GM23338 (cell line): ENCODE measurements at places on chromosomes 5 and 9. TPM values are rescaled to one million over a fixed set of nuclear protein-coding genes. Genes with fewer than 3 reads are reported as not detected.

POU5F2 gene
- 0.76 and 1.2 TPM in 2 replicates for total RNA-seq

GABBR2 gene
- total RNA-seq, result 0.50 and 1.3 TPM in 2 replicates

GRCh38 chr5:176676361-176676824 lies 29.1 kb downstream of the TSPAN17 start:
- DNase-seq, result no peak

DNA sequence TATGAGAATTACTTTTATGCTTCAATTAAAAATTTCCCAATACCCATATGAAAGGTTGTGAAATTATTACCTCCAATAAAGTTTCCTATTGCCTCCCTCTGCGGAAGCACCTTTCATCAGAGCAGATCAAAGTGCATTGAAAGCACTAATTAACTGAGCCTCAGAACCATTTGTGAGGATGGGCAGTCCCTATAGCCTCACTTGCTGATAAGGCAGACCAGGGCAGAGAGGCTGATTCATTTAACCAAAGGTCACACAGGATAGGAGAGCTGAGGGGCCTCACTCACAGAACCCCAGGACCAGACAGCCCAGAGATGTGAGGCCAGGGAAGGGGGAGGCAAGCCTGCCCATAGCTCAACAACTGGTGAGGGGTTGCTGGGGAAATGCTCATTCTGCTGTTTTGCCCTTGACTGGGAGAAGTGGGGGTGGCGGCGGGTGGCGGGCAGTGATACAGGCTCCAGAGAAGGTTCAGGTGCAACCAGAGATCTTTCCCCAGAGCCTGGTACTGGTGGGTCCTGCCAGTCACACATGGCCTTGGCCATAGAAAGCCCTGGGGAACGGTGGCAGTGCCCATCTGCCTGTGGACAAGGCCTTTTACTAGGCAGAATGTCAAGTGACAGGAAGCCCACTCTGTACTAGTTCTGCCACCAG lies 57.9 kb downstream of the MACROH2A1 start:
- DNase-seq, result no peak

DNA sequence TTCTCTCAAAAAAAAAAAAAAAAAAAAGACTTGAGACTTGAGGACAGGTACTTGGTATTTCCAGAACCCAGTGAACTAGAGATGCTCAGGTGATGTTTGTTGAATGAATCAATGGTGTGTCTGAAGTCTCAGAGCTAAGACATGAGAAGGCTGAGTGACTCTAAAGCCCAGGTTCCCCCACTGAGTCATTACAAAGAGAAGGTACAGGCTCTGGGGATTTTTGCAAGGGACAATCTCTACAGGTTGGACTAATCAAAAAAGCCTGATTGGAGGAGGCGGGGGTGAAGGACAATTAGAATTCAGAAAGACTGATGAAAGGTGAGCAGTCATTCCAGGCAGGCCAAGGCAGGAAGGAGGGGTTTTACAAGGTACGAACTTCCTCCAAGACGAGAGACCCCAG lies 8.2 kb upstream of the FABP6 start:
- no peak for DNase-seq

DNA sequence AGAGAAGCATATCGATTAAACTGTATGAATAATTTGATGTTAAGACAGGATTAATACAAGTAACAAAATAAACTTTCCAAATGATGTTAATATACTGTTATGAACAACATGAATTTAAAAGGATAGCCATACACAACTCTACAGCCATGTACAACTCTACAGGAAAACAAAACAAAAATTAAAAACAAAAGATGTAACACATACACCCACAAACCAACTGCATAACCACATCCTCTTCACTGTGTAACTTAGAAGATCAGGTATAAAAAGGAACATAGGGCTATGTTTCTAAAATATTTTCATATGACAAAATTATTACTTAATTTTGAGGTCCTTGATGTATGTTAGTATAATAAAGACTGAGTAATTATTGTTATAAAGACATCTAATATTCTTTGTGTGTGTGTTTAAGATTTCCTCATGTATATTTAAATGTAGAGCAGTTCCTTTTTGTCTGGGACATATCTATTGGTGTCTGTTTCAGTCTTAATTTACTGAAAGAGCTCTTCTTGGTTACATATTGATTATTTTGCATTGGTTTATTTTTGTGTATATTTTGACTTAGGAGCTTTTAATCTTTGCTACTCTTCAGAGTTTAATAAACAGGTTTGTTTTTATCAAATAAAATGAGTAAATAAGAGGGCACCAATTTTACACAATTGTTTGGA lies 966.8 kb upstream of the CTNND2 start:
- DNase-seq, result no peak

GRCh38 chr9:73682789-73683188 lies 531.1 kb downstream of the ANXA1 start:
- no peak for DNase-seq

DNA sequence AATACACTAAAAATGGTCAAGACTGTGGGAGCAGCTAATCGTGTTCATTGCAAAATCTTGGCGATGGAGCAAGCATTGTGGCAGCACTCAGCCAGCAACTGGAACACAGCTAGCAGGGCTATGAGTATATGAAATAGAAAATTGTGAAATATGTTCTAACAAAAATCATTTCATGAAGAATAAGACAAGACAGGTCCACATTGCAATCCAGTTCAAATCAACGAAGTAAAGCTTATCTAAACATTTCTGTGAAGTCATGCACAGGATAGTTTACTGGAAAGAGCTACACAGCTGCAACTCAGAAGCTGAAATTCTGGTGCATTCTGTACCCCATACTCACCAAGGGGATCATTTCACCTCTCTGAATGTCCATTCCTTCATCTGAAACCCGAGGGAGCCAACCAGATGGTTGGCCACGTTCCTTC lies 5.3 kb upstream of the NFIL3 start:
- no peak for DNase-seq

- DNase-seq, result no peak
These were observed 151.1 kb upstream of the CCDC152 start for GRCh38 chr5:42605490-42605889.

- no peak for DNase-seq
These were observed 9.5 kb upstream of the PRDM12 start for GRCh38 chr9:130654879-130655278.

DNA sequence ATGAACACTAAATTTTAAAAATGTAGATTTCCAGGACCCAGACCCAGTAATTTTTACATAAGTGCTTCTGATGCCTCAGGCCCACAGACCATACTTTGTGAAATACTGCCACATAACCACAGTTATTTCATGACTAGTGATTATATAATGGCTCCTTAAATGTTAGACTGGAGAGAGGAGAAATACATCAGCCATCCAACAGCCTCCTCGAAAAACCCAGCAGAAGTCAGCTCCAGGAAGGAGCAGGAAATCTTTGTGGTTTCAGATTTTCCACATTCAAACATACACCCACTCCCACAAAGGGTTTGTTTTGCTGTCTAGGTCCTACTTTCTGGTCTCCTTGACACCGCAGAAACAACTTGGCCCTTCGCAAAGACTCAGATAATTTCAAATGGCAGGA lies 455.2 kb downstream of the DTWD2 start:
- DNase-seq, result no peak
